Renal cortical epithelial cell (primary cell): ENCODE measurements at places on chromosomes 12 and 14. TPM values are rescaled to one million over a fixed set of nuclear protein-coding genes. Genes with fewer than 3 reads are reported as not detected.

- DNase-seq, result peak; percentile 6
Measured at GRCh38 chr12:110424237-110424636, 20.7 kb upstream of the ANAPC7 start.

The C3AR1 gene
- 0.17 and 0.30 TPM in 2 replicates for total RNA-seq

DNA sequence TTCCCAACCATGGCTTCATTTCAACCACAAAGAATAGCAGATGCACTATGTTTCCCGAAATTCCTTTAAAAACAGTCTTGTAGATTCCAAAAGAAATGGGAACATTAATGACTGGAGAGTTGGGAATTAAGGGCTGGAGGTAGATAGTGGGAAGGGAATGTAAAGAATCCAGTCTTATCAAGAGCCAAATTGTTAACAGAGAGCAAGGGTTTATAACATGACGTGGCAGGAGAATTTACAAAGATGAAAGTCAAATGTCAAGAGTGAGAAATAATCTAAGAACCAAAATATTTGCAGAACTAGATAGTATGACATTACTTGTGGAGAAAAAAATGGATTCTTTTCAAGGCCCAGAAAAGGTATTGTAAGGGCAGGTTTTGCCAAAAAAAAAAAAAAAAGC, 200.9 kb downstream of the GRIN2B start:
- no peak for DNase-seq

GRCh38 chr12:130968611-130969010, 14.9 kb downstream of the ADGRD1 start:
- DNase-seq, result no peak

DNA sequence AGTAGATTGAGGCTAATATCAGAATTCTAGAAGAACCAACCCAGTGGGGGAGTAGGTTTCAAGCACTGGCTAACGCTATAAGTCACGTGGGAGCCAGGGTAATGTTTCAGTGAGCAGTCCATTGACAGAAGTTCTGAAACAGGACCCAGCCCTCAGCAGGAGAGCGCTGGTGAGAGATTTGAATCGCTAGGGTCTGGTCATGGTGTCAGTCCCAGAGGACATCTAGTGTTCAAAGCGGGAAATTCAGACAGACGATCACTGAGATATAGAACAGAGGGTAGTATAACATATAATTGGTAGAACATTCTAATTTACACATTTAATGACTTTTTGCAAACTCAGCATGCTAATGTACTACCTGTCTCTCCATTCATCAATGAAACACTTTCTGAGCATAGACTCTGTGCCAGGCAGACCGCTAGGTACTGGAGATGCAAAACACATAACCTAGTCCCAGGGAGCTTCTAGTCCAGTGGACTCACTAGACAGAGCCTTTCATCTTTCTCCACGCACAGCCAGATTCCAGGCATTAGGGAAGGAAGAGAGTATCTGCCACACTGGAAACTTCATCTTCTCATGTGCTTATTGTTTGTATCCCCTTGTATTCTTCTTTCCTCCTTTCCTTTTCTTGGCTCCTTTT, 35.4 kb upstream of the RNASE3 start:
- DNase-seq, result peak; percentile 82

The ETFRF1 gene
- total RNA-seq, result 15.8 and 37.6 TPM in 2 replicates

The PPP1R1A gene
- total RNA-seq, result 4.0 and 28.2 TPM in 2 replicates

- DNase-seq, result no peak
Measured at GRCh38 chr12:58026426-58026825, 85.1 kb downstream of the ATP23 start.

The ZFHX2 gene
- total RNA-seq, result 0.69 and 1.8 TPM in 2 replicates

The GPRC5D gene
- not detected in 2 replicates for total RNA-seq

The ASCL1 gene
- total RNA-seq, result not detected in 2 replicates

- peak; percentile 45 for DNase-seq
Measured at GRCh38 chr12:94677778-94678177, 27.4 kb upstream of the TMCC3 start.
